ENCODE measurements at places on chromosomes 6 and 20.

- no peaks in the 10 kb centered on the region for H3K27me3 ChIP-seq
- H3K36me3 ChIP-seq: no peaks in the 10 kb centered on the region
- no peak for DNase-seq
- H3K27ac ChIP-seq: no peak overlapping the region
- peaks cover 3% of the 10 kb centered on the region for H3K4me1 ChIP-seq
Observed at GRCh38 chr6:5606546-5606945, 345.2 kb downstream of the FARS2 start.

DNA sequence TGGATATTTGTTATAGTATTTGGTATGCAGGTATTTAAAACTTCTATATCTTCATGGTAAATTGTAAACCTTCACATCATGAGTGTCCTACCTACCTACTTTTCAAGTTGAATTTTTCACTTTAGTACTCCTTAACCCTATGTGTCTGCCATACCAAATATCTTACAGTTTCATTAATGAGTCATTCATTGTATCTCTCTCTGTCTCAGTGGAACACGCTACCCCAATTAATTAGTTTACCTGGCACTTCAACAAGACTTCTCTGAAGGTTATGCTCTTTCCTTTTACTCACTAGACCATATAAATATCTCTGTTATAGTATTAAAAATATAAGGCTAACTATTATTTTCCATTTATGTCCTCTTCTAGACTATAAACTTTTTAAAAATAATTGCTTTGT is 123.9 kb upstream of the GJE1 start:
- no peak overlapping the region for H3K4me3 ChIP-seq
- DNase-seq: no peak
- no peak overlapping the region for H3K27ac ChIP-seq
- H3K27me3 ChIP-seq: peaks cover 10% of the 10 kb centered on the region
- H3K4me1 ChIP-seq: peaks cover 4% of the 10 kb centered on the region

GRCh38 chr6:111925296-111925695 is 52.0 kb upstream of the FYN start:
- no peak overlapping the region for H3K27ac ChIP-seq
- DNase-seq: no peak
- no peak overlapping the region for H3K4me3 ChIP-seq
- H3K36me3 ChIP-seq: no peaks in the 10 kb centered on the region

- H3K36me3 ChIP-seq: no peaks in the 10 kb centered on the region
- H3K27ac ChIP-seq: peak overlapping the region; percentile 34
- H3K27me3 ChIP-seq: no peaks in the 10 kb centered on the region
Observed at GRCh38 chr6:11460837-11461661, 76.5 kb upstream of the TMEM170B start.

GRCh38 chr6:152318278-152318677 is 318.9 kb downstream of the SYNE1 start:
- H3K27me3 ChIP-seq: peaks cover 27% of the 10 kb centered on the region
- DNase-seq: no peak
- no peak overlapping the region for H3K4me3 ChIP-seq
- H3K27ac ChIP-seq: no peak overlapping the region

GRCh38 chr20:47468290-47469050 is 33.2 kb upstream of the NCOA3 start:
- DNase-seq: no peak
- no peak overlapping the region for H3K27ac ChIP-seq
- H3K27me3 ChIP-seq: no peaks in the 10 kb centered on the region
- peaks cover 25% of the 10 kb centered on the region for H3K4me1 ChIP-seq
- H3K36me3 ChIP-seq: no peaks in the 10 kb centered on the region

GRCh38 chr6:27872642-27873020 is 39.6 kb downstream of the OR2B2 start:
- no peaks in the 10 kb centered on the region for H3K36me3 ChIP-seq
- no peak for DNase-seq
- H3K27ac ChIP-seq: peak overlapping the region; percentile 97
- peaks cover 46% of the 10 kb centered on the region for H3K4me1 ChIP-seq
- no peaks in the 10 kb centered on the region for H3K27me3 ChIP-seq

DNA sequence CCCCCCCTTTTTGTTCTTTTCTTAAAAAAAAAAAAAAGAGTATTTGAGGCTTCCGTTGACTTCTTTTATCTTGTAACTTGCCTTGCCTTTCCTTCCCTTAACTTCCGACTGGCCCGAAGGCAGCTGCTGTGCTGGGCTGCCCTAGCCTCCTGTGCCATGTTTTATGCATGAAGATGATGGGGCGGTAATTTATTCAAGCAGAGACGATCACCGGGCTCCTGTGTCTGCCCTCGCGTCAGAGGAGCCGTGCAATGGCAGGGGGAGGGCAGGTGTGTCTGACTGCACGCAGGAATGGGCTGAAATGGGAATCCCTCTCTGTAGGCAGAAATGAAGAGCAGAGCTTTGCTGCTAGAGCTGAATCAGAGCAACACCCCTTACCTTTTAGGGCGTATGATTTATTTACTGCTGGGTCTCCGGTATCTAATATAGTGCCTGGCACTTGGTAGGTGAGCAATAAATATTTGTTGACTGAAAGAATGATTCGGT is 106.3 kb upstream of the RIPOR2 start:
- peak overlapping the region; percentile 86 for H3K27ac ChIP-seq
- peak; percentile 25 for DNase-seq
- peaks cover 17% of the 10 kb centered on the region for H3K36me3 ChIP-seq
- no peaks in the 10 kb centered on the region for H3K27me3 ChIP-seq

DNA sequence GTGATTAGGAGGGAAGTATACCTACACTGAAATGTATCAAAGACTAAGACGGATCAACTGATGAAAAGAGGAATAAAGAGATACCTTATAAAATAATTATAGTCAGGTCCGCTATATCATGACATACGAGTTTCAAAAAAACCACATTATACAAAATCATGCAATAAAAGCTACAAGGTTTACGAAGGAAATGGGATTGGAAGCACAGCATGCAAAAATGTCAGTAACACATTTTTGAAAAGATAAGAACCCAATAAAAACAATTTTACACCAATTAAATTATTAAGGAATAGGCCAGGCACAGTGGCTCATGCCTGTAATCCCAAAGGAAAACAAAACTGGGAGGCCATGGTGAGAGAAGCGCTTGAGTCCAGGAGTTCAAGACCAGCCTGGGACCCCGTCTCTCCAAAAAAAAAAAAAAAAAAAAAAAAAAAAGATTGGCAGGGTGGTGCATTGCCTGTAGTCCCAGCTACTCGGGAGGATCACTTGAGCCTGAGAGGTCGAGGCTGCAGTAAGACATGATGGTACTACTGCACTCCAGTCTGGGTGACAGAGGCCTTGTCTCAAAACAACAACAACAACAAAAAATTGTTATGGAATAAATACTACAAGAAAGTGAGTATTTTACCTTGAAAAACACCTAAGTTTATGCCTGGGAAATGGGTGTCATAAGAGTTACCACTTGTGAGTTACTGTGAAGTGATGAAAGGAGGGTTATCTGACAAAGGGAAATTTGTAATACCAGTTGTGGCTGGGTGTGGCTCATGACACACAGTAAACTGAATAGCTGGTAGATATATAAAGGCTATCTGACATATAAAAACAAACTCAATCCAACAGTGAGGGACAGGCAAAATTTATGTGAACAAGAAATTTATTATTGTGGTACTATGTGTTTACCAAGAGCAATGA is 45.2 kb downstream of the RANBP9 start:
- peaks cover 42% of the 10 kb centered on the region for H3K36me3 ChIP-seq
- H3K27ac ChIP-seq: peak overlapping the region; percentile 72
- DNase-seq: no peak

DNA sequence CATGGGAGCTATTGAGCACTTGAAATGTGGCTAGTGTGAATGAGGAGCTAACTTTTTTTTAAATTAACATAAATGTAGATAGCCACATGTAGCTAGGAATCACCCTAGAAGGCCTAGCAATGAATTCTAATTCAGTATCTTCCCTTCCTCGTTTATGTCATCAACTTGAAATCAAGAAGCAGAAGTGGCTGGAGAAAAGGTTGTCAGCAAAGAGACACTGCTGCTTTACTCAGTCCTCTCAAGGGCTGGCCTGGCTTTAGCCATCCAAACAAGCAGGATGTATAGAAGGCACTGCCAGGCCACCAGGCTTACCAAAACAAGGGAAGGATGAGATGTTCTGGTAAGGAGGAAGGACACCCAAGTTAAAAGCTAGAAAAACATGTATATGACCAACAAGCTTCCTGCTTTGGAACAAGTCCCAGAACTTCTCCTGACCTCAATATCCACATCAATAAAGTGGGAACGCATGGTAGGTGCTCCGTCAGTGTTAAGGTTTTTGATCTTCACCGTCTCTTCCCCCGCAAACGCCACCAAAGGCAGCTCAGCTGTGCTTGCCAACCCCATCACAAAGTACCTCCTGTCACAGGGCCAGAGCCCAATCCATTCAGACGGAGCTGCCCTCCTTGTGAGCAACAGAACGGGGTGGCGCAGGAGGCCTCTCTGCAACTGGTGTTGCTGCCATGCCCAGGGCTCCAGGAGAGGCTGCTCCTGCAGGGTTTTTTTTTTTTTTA is 235.8 kb upstream of the RIN2 start:
- H3K4me1 ChIP-seq: no peaks in the 10 kb centered on the region
- no peak overlapping the region for H3K27ac ChIP-seq

DNA sequence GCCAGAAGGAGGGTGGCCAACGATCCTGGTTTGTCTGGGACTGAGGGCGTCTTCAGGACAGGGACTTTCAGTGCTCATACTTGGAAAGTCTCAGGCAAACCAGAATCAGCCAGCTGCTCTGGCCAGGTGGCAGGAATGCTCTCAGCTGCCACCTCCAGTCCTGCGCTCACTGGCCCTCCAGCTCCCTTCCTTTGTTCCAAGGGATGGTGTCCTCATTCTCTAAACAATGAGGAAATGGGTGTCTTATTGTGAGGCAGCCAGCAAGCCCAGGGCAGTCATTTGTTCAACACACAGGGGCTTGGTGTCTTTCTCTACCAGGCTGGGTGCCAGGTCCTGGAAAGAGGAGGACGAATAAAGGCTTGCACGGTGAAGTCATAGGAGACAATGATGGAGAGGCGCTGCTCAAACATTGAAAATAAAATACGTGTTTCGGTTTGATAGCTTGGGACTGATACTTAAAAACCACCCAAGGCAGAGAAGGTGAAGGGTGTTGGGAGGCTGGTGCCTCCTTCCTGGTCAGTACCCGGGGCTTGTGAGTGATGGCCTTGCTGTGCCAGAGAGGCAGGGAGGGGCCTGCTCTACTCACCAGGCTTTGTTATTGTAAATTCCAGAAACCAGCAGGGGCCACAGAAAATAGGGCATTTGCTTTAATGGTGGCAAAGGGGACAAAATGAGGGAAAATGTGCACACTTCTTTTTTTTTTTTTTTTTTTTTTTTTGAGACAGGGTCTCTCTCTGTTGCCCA is 11.3 kb upstream of the TMEM181 start:
- no peak for DNase-seq
- no peak overlapping the region for H3K4me3 ChIP-seq
- H3K36me3 ChIP-seq: no peaks in the 10 kb centered on the region
- no peaks in the 10 kb centered on the region for H3K4me1 ChIP-seq
- peaks cover 15% of the 10 kb centered on the region for H3K27me3 ChIP-seq
- H3K27ac ChIP-seq: no peak overlapping the region

GRCh38 chr6:131063764-131064272 is 773 bp upstream of the EPB41L2 start:
- H3K4me1 ChIP-seq: peaks cover 26% of the 10 kb centered on the region
- H3K27ac ChIP-seq: no peak overlapping the region
- no peaks in the 10 kb centered on the region for H3K36me3 ChIP-seq
- DNase-seq: no peak

DNA sequence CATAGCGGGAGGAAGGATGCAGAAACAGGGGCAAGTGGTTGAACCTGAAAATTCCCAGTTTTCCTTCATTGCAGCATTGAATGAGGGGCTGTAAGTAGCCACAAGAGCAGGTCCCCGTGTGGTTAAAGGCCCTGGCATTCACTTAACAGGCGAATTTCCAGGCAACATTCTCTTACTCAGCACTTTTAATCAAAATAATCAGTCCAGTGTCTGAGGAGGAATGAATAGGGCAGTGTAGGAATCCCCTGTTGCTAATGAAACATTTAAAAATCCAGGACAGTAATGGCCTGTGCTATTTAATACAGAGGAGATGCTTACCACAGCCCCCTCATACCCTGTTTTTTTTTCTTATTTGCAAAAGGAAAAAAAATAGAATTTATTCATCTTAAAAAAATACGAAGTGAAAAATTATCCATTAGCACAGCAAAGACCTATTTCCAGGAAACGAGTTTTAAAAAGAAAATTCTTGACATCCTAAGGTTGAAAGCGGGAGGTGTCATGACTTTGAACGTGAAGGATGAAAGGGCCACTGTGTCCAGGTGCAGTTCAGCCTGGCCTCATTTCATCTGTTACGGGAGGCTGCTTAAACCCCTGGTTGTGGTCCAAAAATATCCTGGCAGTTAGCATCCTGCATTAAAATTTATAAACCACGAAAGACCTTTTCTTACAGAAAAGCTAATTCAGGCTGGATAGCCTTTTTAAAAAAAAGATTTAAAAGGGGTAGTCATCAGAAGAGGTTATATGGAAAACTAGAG is 20.2 kb downstream of the MYLK4 start:
- peaks cover 9% of the 10 kb centered on the region for H3K4me1 ChIP-seq
- H3K4me3 ChIP-seq: no peak overlapping the region
- H3K36me3 ChIP-seq: no peaks in the 10 kb centered on the region
- peaks cover 2% of the 10 kb centered on the region for H3K27me3 ChIP-seq

DNA sequence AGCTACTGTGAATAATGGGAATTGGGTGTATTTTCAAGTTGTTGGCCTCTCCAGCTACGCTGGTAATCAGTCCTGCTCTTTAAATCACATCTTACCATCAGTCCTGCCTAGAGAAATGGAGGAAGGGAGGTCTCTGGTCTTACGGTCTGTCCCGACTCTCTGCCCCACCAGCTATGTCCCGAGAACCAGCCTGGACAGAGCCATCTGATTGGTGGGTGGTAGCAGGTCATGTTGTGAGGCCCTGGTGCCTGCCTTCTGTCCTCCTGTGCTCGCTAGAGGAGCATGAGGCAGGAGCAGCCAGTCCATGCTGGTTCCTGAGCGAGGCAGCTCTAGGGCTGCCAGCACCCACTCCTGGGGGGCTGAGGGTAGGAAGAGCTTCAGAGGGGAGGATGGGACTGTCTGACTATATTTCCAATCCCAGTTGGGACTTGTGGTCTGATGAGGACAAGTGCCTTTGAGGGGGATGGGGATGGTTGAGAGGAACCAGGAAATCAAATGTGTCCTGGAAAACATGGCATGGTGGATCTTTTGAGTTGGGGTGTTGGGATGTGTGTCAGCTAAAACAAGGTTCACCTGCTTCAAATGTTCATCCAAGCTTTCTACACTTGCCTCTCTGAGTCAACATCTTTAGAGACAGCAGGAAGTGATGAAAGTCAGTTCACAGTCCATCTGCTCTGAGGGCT is 33.0 kb downstream of the SYNJ2 start:
- peaks cover 44% of the 10 kb centered on the region for H3K4me1 ChIP-seq
- no peak overlapping the region for H3K4me3 ChIP-seq
- H3K27me3 ChIP-seq: no peaks in the 10 kb centered on the region
- H3K27ac ChIP-seq: peak overlapping the region; percentile 36
- peaks cover 30% of the 10 kb centered on the region for H3K36me3 ChIP-seq

DNA sequence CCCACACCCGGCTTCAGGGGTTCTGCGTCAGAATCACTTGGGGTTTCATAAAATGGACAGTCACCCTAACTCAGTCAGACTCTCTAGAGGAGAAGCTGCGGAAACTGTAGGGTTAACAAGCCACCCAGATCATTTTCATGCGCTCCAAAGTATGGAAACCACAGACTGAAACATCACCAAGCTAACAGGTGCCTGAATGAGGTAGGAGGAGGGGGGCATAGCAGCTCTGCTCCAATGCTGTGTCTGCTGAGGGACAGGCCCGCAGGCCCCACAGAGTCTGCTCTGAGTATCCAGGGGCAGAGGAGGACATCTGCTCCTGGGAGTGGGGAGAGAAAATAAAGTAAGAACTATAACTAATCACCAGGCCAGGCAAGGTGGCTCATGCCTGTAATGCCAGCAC is 97.1 kb upstream of the AKAP12 start:
- H3K27ac ChIP-seq: no peak overlapping the region
- peaks cover 17% of the 10 kb centered on the region for H3K27me3 ChIP-seq
- H3K4me1 ChIP-seq: no peaks in the 10 kb centered on the region
- DNase-seq: no peak
- H3K4me3 ChIP-seq: no peak overlapping the region
- H3K36me3 ChIP-seq: no peaks in the 10 kb centered on the region
